ENCODE measurements at places on chromosomes 5 and 9.
A peak's percentile ranks its signal among the peaks of the same experiment; 100 is the strongest.

DNA sequence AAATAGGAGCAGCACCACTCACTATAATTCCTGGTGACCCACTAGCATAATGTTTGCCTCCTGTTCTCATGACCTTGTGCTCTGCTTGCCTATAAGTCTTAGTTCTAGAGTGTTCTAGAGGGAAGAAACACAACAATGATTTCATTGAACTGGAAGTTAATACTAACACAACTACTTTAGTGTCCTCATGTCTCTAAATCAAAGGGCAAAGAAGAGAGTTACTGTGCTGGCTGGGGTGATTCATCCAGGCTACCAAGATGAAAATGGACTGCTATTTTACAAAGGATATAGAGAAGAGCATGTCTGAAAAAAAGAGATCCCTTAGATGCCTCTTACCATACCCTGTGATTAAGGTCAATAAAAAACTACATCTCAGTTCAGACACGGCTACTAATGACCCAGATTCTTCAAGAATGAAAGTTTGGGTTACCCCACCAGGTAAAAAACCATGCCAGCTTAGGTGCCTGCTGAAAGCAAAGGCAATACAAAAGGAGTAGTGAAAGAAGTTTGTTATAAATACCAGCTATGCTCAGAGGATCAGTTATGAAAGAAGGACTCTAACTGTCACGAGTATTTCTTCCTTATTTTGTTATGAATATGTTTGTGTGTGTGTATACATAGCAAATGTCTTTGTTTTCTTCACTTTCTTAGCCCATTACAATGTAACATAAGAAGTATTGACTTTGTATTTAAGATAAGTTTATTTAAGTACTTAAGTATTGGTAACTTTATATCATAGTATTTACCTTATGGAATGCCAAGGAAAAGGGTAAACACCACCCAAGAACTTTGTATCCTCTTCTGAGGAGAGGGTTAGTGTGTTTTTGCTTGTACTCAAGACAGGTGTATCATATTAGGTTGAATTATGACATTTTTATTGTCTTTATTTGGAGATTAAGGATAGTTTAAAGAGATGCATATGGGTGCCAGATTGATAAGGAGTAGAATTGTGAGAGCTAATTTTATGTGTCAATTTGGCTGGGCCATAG is 314.1 kb upstream of the PTGER4 start:
- DNase-seq = no peak

GRCh38 chr5:132812123-132812765 is 858 bp upstream of the SOWAHA start:
- no peak for DNase-seq

GRCh38 chr9:129125478-129125877 is 14.3 kb downstream of the PTPA start:
- DNase-seq = no peak

GRCh38 chr5:14108170-14108996 is 34.8 kb upstream of the TRIO start:
- DNase-seq = peak; percentile 57

DNA sequence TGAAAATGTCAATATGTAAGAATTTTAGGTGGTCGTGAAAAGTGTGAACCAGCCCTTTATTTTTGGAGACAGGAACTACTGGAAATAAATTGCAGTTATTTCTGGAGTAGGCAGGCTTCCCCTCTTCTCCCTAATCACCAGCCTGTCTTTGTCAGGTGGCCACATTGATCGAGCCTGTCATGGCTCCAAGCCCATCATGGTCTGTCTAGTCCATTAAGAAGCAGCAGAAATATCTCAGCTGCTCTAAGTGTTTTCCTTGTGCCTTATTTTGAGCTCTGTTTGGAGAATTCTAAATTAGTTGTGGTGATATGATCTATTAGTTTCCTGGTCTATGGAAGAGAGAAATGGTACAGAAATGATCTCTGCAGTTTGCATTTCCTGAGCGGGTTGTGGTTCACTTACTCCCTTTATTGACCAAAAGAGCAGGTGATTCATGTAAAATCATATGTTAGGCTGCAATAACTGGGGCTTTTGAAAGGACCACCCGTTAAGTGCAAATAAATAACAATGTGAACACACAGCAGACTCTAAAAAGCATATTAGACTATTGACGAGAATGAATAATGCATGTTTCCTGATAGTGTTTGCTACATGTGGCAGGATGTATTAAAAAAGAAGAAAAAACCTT is 42.3 kb downstream of the BASP1 start:
- no peak for DNase-seq

DNA sequence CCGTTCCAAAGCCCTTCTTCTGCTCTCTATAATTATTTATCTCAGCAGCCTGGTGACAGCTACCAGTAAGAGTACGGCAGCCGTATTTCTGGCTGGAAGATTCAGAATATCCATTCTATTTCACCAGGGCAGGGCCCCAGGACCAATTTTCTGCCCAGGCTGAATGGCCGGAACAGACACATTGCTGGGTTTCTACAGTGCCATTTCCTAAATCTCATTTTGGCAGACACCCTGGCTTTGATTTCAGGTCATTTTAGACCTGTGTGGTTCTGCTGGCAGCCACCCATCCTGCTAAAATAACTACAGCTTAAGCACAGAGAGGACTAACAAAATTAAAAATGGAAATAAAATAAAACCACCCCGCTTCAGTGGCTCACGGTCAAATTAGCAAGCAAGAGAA is 95.0 kb downstream of the CRB2 start:
- no peak for DNase-seq

- no peak for DNase-seq
These were observed 74.9 kb downstream of the FBXL7 start for GRCh38 chr5:15574806-15575325.

DNA sequence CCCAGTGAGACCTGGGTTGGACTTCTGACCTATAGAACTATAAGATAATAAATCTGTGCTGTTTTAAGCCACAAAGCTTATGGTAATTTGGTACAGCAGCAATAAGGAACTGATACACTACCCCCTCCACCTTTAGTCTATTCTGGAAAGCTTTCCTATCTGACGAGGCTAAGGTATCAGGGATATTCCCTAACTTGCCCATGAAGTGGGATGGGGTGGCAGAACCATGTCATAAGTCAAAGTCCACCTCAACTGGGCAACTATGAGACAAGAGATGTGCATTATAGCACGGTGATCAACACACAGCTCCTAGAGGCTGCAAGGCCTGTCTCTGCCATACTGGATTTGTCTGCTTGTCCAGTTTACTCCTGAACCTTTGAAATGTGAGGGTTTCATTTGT is 146.8 kb upstream of the RAD23B start:
- no peak for DNase-seq

DNA sequence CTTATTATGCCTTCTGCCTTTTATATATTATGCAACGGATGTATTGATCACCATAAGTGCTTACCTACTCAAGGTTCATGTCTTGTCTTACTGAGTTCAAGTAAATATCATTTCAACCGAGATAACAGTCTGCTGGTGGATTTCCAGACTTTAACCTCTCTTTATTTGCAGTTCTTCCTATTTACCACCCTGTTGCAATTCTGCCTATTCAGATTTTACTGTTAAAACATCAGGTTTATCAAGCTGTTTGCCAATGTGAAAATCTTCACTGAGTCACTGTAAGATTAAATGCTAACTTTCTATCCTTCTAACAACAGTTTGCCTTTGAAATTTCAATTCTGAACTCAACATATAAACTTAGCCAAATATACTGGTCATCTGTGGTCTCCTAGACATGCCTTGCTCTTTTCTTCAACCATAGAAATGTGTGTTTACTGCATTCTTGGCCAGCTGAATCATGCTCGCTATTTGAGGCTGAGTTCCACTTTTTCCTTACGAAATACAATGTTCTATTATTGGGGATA is 471.7 kb upstream of the RORB start:
- no peak for DNase-seq

- DNase-seq = peak; percentile 48
These were observed 9.9 kb downstream of the LEAP2 start for GRCh38 chr5:132883261-132883834.

DNA sequence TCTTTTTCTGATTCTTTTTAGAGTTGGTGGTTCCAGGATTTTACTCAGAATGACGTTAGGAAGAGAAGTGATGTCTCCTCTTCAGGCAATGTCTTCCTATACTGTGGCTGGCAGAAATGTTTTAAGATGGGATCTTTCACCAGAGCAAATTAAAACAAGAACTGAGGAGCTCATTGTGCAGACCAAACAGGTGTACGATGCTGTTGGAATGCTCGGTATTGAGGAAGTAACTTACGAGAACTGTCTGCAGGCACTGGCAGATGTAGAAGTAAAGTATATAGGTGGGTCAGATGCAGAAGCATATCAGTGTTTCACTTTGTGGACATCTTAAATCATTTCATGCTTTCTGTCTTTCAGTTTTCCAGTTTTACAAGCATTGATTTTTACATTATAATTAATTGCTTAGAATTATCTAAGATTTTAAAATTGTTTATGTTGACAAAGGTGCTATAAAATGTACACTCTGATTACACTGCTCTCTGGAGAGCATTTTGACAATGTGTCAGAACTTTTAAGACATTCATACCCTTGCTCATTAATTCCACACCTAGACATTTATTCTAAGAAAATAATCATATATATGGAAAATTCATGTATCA is 36.6 kb downstream of the NLN start:
- no peak for DNase-seq

GRCh38 chr5:148540647-148541046 is 113.7 kb downstream of the HTR4 start:
- no peak for DNase-seq

- DNase-seq = no peak
These were observed 147.5 kb upstream of the FBXL17 start for GRCh38 chr5:108529381-108529780.

DNA sequence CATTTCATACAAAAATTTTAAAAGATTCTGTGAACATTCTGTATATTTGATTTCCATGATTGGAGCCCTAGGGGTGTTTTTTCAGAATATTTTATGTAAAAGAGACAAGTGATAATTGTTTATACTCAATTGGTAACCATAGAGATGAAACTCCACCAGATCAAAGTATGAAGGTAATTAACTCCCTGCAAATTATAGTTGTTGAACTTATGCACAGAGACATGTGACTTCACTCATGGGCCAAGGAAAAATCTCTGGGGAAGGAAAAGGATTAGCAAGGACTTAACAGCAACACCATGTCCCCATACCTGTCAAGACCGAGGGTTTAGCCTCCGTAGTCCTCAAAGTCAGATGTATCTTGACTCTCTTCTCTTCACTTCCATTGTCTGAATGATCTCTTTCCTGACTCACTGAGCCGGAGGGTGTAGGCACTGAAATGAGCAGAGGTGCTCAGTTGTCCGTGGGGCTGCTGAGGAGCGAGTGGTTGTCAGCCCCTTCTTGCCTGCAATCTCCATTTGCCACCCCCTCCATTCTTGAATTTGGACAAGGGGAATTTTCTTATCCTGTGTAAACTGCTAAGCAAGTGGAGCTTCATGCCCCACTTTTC is 17.5 kb upstream of the CXCL14 start:
- no peak for DNase-seq

DNA sequence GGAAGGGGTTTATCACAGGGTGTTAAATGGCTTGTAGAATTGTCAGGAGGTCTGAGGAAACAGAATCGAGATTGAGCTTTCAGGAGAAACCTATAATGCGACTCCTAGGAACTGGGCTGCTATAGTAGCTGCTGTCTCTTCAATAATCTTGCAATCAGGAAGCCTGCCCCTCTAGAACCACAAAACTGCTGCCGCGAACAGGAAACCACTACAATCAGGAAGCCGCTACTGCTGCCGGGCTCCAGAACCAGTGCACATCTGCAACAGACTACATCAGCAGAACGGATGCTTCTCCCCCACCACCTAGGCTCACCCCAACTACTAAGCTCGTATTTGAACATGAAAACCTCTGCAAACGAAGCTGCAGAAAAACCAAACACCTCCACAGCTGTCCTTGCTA is 31.6 kb downstream of the TNFSF8 start:
- DNase-seq = peak; percentile 92

DNA sequence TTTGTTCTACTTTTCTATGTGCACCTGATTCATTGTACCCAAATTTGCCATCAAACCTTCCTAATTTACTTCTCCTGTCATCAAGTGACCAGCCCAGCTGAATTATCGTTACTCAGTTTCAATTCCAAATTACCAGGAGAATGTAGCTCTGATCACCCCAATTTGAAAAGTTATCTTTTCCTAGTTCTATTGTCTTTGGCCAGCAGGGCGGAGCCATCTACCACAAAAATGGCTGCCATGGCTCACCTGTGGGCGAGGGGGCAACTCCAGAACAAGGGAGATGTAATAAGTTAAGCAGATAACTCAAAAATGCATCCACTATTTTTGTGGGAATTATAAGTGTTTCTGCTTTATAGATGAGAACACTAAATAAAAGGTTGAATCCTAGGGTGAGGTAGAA is 133.8 kb upstream of the MOCS2 start:
- no peak for DNase-seq

- no peak for DNase-seq
These were observed 277.7 kb downstream of the NR2F1-AS1 start for GRCh38 chr5:93303291-93303691.

DNA sequence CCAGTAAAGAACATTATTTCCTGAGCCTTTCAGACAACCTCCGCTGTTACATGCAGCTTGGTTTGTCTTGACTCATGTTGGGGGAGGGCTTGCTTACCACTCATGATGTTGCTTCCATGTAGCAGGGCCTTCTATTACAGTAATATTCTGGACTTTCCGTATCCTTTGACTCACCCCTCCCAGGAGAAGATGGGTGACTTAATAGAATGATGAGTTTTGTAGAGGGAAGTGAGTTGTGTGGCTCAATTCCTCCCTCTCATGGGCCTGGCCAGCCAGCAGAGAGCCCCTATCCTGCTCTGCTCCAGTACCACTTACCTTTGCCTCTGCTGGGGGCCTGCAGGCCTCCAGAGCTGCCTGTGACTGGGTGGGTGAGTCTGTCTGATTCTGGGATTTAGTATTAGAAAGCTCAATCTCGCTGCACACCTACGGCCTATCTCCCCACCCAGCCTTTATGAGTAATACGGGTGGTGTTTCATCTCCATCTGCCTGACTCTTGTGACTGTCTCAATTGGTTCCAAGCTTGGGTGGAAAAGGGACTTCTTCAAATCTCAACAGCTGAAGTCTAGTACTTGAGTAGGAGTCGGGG is 52.6 kb upstream of the KLF9 start:
- peak; percentile 12 for DNase-seq
